ENCODE measurements at places on chromosomes 11 and 22.

DNA sequence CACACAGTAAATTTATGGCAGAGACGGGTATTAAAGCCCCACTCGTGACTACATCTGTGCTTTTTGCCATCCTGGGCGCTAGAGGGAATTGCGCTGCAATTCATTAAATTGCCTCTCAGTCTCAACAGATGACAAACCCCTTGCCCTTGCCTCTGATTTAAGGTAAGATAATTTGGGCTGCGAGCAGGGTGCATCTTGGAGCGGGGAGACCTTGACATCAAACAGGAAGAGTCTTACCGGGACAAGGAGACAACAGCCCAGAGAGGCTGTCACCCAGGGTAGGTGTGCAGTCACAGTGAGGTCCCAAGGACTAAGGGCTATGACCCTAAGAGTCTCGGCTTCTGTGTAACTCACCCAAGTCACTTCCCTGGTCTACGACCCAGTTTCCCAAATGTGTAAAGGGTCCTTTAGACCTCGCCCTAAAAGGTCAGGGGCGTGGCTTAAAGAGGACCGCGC is 449 bp upstream of the TOM1 start:
- peak; percentile 63 for DNase-seq

- DNase-seq, result peak; percentile 60
Measured at GRCh38 chr11:9078113-9079086, 13.0 kb downstream of the SCUBE2 start.

DNA sequence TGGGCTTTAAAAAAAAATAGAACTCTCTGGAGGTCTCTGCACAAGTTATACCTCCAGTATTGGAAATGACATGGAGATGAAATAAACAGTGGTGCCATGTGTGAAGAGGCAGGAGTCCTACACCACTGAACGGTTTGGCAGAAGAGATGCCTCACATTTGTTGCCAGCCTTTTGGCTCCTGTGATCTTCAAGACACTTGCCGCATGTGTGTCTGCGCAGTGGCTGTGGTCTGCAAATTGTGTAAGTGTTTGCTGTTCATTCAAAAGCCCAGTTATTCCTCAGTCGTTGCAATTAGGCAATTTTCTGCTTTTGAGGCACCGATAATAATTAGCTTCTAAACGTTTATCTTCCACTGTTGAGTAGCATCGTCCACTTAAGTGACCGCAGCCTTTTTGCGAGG is 319.1 kb downstream of the BRD1 start:
- no peak for DNase-seq

DNA sequence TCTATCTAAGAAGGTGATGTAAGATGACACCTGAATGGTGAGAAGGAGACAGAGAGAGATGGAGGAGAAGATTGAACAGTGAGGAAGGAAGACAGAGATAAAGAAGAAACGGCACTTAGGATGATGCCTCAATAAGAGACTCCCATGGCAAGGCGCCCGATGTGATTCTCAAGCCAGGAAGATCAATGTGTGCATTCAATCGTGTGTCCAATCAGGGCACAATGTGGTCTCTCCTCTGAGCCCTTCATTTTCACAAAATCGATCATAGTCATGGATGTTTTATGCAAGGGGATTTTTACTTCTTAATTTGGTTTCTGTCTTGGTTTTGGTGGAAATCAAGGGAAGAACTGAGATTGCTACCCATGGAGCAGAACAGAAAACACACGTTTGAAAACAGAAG is 19.9 kb upstream of the TMPRSS13 start:
- no peak for DNase-seq

GRCh38 chr11:65915101-65915820 is 3.6 kb downstream of the C11orf68 start:
- DNase-seq, result no peak

DNA sequence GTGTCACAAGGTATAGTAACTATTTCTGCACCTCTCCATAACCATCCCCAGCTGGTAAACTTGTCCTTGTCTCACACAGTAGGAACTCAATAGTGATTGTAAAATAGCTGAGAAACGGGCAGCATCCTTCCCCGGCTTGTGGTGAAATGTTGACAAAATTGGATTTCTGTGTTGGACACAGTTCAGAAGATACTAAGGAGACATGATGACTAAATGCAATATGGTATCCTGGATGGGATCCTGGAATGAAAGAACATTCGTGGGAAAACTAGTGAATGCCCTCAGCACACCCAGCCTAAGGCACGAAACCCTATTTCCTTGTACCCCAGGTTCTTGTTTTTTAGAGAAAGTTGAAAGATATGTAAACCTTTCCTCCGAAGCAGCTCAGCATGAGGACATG is 18.8 kb upstream of the OPCML start:
- no peak for DNase-seq

- peak; percentile 99 for DNase-seq
Measured at GRCh38 chr11:82988936-82989627, 82.6 kb downstream of the RAB30 start.

GRCh38 chr22:25969901-25970300 is 199.4 kb upstream of the SEZ6L start:
- DNase-seq, result no peak

- peak; percentile 28 for DNase-seq
Measured at GRCh38 chr11:35682230-35683173, 19.9 kb downstream of the TRIM44 start.

GRCh38 chr11:125346179-125346530 is 149.9 kb downstream of the FEZ1 start:
- no peak for DNase-seq

GRCh38 chr22:45703758-45704157 is 32.1 kb downstream of the ATXN10 start:
- no peak for DNase-seq

DNA sequence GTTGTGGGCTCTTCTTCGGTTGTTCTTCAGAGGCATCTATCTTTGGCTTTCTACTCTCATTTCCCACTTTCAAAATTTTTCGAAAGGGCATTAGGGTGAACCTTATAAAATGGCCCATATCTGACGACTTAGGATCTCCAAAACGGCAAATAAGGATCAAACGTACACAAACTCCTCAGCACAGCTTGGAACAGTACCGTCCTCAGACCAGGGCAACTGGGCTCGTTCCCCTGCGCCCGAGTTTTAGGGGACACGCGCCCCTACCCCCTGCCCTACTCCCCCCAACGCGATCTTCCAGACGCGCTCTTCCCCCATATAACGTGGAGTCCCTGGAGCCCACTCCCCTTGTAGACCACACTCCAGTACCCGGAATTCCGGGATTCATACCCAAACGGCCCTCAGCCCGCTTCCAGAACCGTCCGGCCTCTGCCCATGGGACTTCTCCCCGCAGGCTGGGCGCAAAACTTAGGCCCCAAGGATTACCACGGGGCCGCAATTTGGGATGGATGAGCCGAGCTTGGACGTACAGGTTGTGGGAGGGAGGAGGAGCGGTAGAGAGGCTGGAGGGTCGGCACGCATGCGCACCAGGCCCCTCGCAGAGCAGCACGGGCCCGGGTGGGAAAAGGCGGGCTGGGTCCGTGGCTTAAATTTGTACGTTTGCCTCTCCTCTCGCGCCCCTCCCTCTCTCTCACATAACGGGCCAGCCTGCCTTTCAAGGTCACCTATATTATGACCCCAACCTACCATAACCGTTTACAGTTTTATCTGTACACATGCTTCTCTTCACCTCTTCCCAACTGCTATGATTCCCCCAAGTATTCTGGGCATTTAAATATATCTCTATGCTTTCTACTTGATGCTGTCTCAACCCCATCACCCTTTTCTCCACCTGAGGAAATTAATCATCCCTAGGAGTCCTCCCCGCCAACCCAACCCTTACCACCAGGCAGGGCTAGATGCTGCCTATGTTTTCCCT is 3.4 kb downstream of the CCDC89 start:
- DNase-seq, result peak; percentile 91

DNA sequence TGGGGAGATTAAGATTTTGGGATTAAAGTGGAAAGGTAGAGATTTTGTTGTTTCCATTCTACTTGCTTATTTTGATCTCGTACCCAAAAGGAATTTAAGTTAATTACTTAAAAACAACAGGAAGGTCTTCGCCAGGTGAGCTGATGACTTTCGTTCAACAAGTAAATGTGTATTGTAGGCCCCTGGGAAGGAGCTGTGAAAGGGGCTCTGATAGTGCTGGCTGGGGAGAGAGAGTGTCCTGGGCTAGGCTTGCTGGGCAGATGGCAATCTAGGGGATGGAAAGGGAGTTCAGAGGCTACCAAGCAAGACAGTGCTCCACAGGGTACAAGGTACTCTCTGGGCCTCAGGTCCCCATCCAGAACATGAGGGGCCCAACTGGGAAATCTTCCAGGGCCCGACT is 189.4 kb downstream of the CEP164 start:
- no peak for DNase-seq

DNA sequence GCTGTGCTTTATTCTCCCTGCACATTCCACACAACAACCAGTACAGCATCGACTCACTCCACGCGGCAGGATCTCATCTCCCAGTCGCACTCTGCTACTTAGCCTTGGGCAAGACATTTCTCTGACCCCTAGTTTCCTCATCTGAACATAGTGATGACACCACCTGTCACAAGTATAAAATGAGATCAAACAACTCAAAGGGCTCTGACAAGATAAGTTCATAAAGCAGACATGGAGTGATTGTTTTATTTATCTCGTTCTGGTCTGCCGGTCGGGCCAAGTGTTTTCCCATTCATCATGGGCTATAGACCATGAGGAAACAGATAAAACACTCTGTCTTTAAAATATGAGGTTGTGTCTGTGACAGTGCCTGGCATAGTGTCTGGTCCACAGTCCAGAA is 35.0 kb downstream of the DSCAML1 start:
- peak; percentile 94 for DNase-seq

- no peak for DNase-seq
Measured at GRCh38 chr11:118544010-118544646, 13.1 kb downstream of the TMEM25 start.

DNA sequence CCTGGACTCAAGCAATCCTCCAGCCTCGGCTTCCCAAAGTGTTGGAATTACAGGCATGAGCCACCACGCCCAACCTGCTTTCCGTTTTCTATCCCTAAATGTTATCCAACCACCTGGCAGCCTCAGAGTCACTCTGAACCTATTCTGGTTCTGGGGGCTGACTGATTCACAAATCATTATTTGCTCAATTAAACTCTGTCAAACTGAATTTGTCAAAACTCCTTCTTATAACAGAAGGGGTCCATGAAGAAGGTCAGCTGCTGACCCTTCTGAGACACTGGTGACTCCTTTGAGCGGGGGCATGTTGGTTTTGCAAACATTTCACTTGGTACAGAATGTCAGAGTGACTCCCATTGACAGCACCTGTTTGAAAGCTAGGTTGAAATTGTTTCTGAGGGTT is 1.8 kb upstream of the VPS37C start:
- no peak for DNase-seq

GRCh38 chr22:29732883-29733282 is 13.1 kb downstream of the CABP7 start:
- DNase-seq, result no peak

DNA sequence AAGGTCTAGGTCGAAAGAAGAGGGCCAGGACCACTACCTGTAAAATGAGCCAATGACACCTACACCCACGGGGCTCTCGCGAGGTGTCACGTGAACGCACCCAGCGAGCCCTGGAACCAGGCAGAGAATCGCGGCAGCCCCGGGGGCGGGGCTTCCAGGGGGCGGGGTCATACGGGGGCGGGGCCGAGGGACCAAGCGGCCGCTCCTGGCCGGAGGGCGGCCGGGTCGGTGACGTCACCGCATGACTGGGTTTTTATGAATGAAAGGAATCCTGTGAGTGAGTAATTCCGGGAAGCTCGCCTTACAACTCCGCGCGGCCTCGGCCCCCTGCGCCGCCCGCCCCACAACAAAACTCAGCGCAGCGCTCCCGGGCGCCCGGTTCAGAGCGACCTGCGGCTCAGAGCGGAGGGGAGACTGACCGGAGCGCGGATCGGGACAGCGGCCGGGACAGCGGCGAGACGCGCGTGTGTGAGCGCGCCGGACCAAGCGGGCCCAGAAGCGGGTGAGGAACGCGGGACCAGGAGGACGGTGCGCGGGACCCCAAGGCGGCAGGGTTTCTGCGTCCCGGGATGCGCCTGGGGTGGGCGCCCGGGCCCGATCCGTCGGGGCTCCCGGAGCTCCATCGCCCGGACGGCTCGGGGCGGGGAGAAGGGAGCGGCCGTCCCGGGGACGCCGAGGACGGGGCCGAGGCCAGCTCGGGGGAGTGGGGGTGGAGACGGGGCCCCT is at the start of gene MAFF:
MAFF (plus strand) TSS at position 284 of the 726 bp plus-strand sequence. CDS start 11,860 bp downstream, outside the sequence.
- DNase-seq, result peak; percentile 88

- DNase-seq, result peak; percentile 84
Measured at GRCh38 chr11:368414-369335, 624 bp upstream of the B4GALNT4 start.

GRCh38 chr11:68684385-68685356 is at the start of gene GAL:
Gene GAL, plus strand, starts transcription at chr11:68684544. Its CDS starts 380 bp downstream, at chr11:68684924.
- peak; percentile 81 for DNase-seq

- no peak for DNase-seq
Measured at GRCh38 chr22:46654927-46655595, 34.9 kb downstream of the GRAMD4 start.

- no peak for DNase-seq
Measured at GRCh38 chr11:61113201-61113600, 10.9 kb downstream of the CD5 start.

GRCh38 chr11:33452836-33453624 is 195.8 kb downstream of the HIPK3 start:
- DNase-seq, result no peak

DNA sequence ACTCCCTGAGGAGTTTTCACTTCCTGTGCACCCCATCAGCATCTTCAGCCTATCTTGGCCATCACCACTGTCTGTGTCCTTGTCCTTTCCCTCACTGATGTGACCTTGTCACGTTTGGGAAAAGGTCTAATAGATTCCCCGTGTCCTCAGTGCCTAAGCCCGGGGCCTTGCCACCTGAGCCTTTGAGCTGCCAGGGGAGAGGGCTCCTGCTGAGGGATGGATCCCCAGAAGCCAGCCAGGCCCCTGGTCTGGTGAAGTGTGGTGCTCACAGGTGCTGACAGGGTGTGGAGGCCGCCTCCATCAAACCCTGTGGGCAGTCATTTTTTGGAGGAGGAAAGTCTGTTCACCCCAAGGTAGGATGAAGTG is 47.2 kb downstream of the GAB4 start:
- DNase-seq, result no peak

DNA sequence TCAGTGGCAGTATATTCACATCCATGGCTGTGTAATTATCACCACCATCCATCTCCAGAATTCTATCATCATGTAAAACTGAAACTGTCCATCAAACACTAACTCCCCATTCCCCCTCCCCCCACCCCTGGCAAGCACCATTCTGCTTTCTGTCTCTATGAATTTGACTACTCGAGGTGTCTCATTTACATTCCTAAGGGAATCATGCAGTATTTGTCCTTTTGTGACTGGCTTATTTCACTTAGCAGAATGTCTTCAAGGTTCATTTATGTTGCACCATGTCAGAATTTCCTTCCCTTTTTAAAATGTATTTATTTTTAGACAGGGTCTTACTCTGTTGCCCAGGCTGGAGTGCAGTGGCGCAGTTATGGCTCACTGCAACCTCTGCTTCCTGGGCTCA is 20.3 kb downstream of the DERL3 start:
- DNase-seq, result no peak

GRCh38 chr11:95256321-95256779 is 25.3 kb upstream of the SESN3 start:
- no peak for DNase-seq

DNA sequence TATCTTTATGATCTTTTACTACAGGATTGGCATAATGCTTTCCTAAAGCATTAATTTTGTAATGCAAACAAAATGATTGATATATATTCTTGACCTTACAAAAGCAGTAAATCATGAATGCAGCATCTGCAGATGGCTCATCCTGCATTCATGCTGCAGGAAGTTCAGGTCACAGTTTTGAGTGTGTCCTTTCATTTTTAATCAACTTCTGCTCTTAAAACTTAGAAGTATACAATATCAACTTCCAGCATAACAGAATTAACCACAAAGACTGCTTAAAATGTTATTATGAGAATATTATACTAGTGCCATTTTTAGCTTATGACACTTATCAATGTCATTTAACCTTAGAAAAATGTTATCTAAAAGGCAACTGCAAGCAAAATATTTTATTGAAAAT is 54.0 kb downstream of the SLC36A4 start:
- DNase-seq, result no peak
